Activated CD8-positive, alpha-beta T cell treated with anti-CD3 and anti-CD28 coated beads, Interleukin-2, amount 10 ng/mL, durations not matched to agents 7 days and 5 days (primary cell): ENCODE measurements at places on chromosomes 5 and 9. TPM values are rescaled to one million over a fixed set of nuclear protein-coding genes. Genes with fewer than 3 reads are reported as not detected.

The SPAAR gene
- not detected for total RNA-seq

DNA sequence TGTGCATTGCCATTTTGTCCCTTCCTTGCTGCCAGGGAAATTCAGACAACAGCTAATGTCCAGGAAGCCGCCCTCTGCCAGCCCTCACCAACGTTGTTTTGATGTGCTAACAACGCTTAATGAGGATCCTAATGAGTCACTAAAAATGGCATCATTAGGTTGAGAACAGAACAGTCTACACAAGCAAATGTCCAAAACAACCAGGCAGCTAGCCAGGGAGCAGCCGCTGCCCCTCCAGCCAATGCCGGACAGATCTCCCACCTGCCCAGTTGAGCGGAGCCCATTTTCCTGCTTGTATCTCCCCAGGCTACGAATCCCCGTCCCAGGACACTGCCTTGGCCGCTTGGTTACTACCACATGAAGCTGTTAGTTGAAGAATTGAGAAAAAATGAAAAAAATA lies 40.4 kb upstream of the UNC5A start:
- peaks cover 20% of the 10 kb centered on the region for H3K27me3 ChIP-seq

GRCh38 chr5:169635936-169636335 lies 1.1 kb upstream of the DOCK2 start:
- DNase-seq, result no peak
- peaks cover 41% of the 10 kb centered on the region for H3K4me1 ChIP-seq
- H3K27me3 ChIP-seq, result peaks cover 6% of the 10 kb centered on the region
- peaks cover 39% of the 10 kb centered on the region for H3K36me3 ChIP-seq
- H3K4me3 ChIP-seq, result peak overlapping the region; percentile 83
- H3K27ac ChIP-seq, result peak overlapping the region; percentile 93

The NTRK2 gene
- 0.05 TPM for total RNA-seq

DNA sequence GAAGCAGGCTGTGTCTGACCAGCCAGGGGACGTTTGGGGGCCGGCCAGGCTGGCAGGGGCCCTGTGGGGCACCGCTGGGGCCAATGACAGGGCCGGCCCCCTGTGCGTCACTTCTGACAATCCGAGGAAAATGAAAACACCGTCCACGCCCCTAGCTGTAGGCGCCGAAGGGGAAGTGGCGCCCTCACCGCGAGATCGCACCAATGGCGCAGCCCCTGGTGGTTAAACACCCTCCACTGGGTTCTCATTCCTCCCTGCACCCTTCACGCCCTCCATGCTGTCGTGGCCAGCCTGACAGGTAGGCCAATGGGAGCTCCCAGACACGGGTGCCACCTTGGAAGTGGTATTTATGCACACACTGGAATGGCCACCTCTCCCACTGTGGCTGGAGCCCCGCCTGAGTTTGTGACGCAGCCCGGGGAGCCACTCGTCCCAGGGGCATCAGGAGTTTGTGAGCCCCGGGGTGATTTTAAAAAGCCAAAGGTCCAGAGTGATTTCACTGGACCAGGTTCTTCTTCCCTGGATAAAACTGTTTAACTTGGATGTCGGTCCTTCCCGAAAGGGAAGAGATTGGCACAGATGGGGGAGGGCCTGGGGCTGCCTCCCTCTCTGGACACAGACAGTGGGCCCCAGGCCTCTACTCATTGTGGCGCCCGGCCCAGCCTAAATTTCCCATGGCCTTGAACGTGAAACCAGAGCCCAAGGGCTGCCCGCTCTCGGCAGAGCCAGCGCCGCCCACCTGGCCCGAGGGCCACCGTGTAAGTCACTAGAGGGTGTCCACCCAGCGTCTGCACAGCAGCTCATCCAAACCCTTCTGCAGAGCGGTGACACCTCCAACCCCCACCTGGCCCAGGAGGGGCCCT lies 49.7 kb downstream of the NKD2 start:
- DNase-seq, result no peak
- peaks cover 24% of the 10 kb centered on the region for H3K36me3 ChIP-seq
- H3K4me3 ChIP-seq, result no peak overlapping the region
- H3K27me3 ChIP-seq, result no peaks in the 10 kb centered on the region
- H3K4me1 ChIP-seq, result no peaks in the 10 kb centered on the region
- H3K27ac ChIP-seq, result no peak overlapping the region

The SHOC1 gene
- total RNA-seq, result not detected

DNA sequence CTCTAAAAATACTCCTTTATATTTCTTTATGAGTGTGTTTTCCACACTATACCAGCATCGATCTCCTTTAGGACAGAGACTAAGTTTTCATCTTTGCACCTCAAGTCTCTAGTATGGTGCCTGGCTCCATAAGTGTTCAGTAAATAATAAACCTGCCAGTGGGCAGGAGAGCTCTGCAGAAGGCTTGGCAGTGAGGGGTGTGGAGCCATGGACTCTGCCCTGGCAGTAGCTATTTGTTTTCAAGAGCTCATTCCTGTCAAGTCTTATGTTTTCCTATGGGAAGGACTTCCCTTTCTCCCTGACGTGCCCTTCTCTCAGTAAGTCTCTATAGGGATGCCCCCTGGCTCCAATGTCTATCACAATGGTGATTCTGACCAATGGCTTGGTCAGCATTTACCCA lies 252.2 kb downstream of the PIK3R1 start:
- no peaks in the 10 kb centered on the region for H3K36me3 ChIP-seq
- H3K27me3 ChIP-seq, result peaks cover 13% of the 10 kb centered on the region

DNA sequence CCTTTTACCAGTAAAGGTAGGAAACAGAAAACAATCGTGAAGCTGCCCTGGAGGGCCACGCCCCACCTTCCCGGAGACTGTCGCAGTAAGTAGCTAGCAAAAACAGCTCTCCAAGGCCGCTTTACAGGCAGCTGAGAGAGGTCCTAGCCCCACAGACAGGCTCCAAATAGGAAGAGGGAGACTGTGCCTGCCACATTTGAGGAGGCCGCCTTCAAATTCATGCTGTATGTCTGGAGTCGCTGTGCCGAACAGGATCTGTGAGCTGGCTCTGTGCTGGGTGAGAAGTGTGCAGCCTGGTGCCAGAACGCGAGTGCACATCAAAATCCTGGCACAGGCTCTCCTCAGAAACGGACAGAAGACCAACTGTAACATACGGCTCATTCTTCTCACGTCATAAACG lies 582.2 kb downstream of the CETN3 start:
- H3K4me1 ChIP-seq, result no peaks in the 10 kb centered on the region
- H3K27ac ChIP-seq, result no peak overlapping the region
- no peak overlapping the region for H3K4me3 ChIP-seq
- no peak for DNase-seq

DNA sequence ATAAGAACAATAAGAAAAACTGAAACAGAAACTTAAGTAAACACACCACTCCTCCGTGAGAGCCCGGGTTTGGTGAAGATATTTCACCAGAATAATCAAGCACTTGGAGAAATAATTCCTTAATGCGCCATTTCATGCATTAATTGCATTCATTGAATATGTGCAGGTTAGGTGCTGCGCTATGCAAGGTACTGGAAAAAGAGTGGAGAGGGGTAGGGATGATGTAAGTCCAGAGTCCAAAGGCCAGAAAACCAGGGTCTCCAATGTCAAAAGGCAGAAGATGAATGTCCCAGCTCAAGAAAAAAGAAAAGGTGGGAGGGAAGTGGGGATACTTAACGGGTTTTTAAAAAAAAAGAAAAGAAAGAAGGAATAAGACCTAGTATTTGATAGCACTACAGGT lies 669 bp upstream of the ZFP37 start:
- no peak overlapping the region for H3K27ac ChIP-seq
- H3K27me3 ChIP-seq, result no peaks in the 10 kb centered on the region
- H3K36me3 ChIP-seq, result peaks cover 8% of the 10 kb centered on the region
- DNase-seq, result no peak

The TLE1 gene
- 0.50 TPM for total RNA-seq

DNA sequence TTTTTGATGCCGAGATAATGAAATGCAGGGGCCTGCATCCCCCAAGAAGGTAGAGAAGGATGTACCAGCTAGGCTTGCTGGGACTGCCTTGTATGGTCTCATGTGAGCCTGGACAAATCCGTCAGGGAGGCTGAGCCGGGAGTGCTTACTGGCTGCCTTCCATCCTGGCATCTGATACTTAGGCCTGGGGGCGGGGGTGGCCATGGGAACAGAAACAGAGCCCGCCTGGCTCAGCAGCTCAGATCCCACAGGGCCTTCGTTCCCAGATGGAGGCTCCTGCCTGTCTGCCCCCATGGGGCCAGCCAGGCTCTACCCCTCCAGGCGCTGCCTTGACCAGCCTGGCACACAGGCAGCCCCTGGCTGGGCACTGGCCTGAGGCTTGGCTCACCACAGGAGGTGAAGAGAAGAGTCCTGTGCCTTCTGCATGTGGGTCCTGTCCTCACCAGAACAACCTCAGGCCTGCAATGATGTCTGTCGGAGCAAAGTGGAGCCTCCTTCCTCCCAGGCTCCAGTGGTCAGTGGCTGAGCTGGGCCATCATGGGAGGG lies 10.5 kb upstream of the SPATA31E1 start:
- H3K4me3 ChIP-seq, result no peak overlapping the region
- H3K4me1 ChIP-seq, result no peaks in the 10 kb centered on the region
- peaks cover 4% of the 10 kb centered on the region for H3K27me3 ChIP-seq
- H3K36me3 ChIP-seq, result no peaks in the 10 kb centered on the region
- no peak for DNase-seq

DNA sequence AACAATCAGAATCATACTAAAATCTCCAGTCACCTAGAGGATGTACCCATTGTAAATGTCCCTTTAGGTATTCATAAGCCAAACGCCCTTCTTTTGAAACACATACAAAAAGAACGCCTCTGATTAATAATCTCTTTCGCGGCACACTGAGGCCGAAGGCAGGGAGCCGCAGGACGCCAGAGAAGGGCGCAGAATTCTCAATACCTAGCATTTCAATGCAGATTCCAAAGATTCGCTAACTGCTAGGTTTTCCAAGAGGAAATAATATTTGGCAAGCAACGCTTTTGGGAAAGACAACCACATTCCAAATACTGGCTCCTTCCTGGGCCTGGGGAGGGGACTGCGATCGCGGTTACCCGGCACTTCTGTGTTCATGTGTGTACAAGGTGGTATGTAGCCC lies 203.3 kb downstream of the MEF2C start:
- peaks cover 32% of the 10 kb centered on the region for H3K4me1 ChIP-seq
- no peak overlapping the region for H3K27ac ChIP-seq
- DNase-seq, result no peak

GRCh38 chr5:75550597-75550996 lies 38.9 kb downstream of the POLK start:
- peaks cover 42% of the 10 kb centered on the region for H3K36me3 ChIP-seq
- no peak overlapping the region for H3K4me3 ChIP-seq
- H3K4me1 ChIP-seq, result no peaks in the 10 kb centered on the region
- DNase-seq, result no peak
- no peak overlapping the region for H3K27ac ChIP-seq

The RPL7A gene
- total RNA-seq, result 1,933 TPM

DNA sequence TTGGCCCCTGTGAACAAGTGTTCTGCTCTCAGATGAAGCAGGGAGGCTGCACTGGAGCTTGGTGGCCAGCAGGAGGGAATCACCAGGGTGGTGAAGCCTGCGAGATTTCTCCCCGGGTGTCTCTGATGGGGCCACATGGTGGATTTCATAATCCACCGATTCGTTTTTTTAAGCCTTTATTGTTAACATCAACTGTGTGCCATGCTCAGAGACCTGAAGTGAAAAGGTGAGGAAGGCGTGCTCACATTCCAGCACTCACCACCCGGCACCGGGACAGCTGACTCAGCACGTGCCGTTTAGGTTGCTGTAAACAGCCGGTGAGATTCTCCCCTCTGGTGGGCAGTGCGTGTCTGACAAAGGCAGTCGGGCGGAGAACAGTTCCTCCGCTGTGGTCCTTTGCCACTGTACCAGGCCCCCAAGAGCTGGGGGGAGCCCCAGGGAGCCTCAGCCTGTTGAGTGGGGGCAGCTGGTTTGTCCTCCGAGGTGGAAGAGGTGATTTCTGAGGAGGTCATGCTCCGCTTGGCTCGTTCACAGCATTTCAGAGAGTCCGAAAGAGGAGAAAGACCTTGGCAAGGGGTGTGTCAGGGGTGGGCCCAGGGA lies 12.7 kb upstream of the AHRR start:
- no peak overlapping the region for H3K4me3 ChIP-seq
- DNase-seq, result no peak
- H3K4me1 ChIP-seq, result peaks cover 2% of the 10 kb centered on the region
- peaks cover 20% of the 10 kb centered on the region for H3K36me3 ChIP-seq

The RNF44 gene
- total RNA-seq, result 92.7 TPM

- H3K36me3 ChIP-seq, result no peaks in the 10 kb centered on the region
- no peak overlapping the region for H3K27ac ChIP-seq
- H3K4me1 ChIP-seq, result no peaks in the 10 kb centered on the region
- H3K4me3 ChIP-seq, result no peak overlapping the region
- no peak for DNase-seq
- H3K27me3 ChIP-seq, result no peaks in the 10 kb centered on the region
Measured at GRCh38 chr5:20276959-20277263, 288.9 kb upstream of the CDH18 start.

DNA sequence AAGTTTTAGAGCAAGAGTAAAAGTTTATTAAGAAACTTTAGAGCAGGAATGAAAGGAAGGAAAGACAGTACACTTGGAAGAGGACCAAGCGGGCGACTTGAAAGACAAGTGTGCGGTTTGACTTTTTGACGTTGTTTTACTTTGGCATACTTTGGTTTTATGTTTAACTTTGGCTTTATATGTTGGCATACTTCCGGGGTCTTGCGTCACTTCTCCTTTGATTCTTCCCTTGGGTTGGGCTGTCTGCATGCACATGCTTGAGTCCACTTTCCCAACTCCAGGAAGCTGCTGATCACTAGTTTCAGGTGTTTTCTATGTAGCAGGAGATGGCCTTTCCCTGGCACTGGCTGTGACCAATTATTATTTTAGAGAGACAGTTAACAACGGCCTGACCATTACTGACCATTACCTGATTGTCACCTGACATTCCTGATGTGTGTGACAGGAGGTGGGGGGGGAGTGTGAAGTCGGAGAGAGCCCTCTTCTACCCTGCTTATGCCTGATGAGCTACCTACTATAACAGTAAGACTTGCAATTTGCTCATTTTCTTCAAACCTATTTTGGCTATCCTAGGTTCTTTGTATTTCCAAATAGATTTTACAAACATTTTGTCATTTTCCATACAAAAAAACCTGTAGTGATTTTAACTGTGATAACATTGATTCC lies 45.5 kb downstream of the TNFSF8 start:
- H3K27ac ChIP-seq, result no peak overlapping the region
- H3K36me3 ChIP-seq, result peaks cover 24% of the 10 kb centered on the region
- peaks cover 21% of the 10 kb centered on the region for H3K4me1 ChIP-seq
- no peaks in the 10 kb centered on the region for H3K27me3 ChIP-seq
- no peak for DNase-seq
- no peak overlapping the region for H3K4me3 ChIP-seq

DNA sequence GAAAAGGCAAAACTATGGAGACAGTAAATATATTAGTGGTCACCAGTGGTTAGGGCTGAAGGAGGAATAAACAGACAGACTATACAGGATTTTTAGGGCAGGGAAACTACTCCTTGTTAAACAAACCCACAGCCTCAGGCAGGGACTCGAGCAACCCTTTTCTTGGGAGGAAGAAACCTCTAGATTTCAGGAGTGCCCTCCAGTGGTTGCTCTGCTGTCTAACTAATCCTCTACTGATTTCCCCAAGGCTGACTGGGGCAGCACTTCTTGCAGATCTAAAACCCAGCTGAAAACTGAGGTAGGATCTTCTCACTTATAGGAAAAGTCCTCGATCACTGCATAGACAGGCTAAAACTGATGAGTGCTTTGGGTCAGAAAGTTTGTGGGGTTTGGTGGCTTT lies 176.8 kb downstream of the ISOC1 start:
- H3K4me1 ChIP-seq, result no peaks in the 10 kb centered on the region
- H3K4me3 ChIP-seq, result no peak overlapping the region

The PCDHA10 gene
- total RNA-seq, result not detected
